Stimulated activated CD4-positive, alpha-beta T cell treated with anti-CD3 and anti-CD28 coated beads, Interleukin-1b, Interleukin-23, amount 100 ng/mL, for 1 hour (primary cell): ENCODE measurements at places on chromosomes 4 and X.

DNA sequence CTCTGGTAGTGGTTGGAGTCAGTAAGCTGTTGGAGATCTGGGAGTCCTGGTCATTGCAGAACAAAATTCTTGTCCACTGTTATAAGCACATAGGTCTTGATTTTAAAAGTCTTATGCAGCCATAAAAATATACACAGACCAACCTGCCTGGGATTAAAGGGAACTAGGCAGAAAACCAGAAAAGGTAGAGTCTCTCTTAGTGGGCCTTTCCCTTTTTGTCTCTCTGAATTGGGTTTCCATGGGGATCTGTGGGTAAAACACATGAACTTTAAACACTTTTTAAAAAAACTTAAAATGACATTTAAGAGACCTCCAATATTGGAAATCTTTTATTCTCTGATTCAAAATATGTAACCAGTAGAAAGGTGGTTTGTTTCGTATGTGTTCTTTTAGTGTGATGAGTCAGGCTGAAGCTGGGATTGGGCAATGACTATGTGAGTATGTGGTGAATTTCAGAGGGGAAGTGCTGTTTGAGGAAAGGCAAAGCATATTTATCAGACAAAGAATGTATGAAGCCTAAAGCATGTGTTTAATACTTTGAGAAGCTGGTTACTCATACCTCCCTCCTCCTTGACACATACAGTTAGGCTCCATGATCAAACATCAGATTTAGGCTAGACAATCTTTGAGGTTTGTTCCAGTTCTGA, 29.6 kb downstream of the SLC16A2 start:
- DNase-seq: no peak

GRCh38 chrX:42803320-42803719, 25.4 kb upstream of the PPP1R2C start:
- DNase-seq: no peak

DNA sequence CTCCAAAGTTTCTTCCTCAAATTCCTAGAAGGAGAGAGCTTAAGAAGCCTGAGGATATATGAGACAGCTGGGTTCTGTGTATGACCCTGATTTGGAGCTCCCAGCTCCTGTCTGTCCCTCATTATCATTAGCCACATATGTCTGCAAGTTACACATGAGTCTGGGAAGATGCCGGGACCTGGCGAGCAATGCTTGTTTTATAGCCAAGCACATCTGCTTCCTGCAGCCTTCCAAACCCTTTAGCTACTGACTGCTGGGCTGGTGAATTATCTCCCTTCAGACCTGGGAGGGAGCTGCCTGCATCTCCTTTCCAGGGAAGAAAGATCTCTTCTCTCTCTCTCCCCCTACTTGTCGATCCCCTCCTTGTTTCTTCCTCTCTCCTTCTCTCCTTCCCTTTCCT, 556.7 kb upstream of the BOD1L1 start:
- no peak for DNase-seq

DNA sequence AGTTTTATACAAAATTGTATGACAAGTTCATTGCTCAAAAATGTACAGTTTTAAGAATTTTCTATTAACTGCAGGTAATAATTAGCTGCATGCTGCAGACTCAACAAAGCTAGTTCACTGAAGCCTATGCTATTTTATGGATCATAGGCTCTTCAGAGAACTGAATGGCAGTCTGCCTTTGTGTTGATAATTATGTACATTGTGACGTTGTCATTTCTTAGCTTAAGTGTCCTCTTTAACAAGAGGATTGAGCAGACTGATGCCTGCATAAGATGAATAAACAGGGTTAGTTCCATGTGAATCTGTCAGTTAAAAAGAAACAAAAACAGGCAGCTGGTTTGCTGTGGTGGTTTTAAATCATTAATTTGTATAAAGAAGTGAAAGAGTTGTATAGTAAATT, 131.0 kb downstream of the TET2 start:
- DNase-seq: no peak

GRCh38 chrX:37906357-37906756, 59.0 kb upstream of the DYNLT3 start:
- no peak for DNase-seq

- no peak for DNase-seq
Measured at GRCh38 chrX:3066555-3066954, 25.3 kb downstream of the ARSF start.

DNA sequence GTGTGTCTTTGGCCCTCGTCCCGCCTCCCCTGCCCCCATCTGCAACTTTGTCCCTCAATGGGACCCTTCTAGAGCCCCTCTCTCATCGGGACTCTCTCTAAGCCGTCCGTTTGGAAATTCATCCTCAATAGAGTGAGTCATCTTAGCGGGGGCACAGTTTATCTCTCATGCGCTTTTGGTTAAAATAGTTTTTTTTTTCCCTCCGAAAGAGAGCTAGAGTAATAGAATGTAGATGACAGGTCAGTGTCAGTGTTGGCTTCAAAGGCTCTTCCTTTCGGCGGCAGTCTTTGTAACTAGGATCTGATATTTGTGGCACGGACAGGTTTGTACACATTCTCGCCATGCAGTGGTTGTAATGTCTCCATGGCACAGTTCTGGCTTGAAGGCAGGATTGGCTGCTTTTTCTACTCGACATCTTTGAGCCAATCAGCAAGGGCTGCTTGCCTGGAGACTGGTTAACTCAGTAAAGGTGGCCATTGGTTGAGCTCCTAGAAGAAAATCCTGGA, 989 bp downstream of the N4BP2 start:
- DNase-seq: peak; percentile 13

- DNase-seq: no peak
Measured at GRCh38 chr4:104747635-104748034, 252.9 kb upstream of the CXXC4 start.

DNA sequence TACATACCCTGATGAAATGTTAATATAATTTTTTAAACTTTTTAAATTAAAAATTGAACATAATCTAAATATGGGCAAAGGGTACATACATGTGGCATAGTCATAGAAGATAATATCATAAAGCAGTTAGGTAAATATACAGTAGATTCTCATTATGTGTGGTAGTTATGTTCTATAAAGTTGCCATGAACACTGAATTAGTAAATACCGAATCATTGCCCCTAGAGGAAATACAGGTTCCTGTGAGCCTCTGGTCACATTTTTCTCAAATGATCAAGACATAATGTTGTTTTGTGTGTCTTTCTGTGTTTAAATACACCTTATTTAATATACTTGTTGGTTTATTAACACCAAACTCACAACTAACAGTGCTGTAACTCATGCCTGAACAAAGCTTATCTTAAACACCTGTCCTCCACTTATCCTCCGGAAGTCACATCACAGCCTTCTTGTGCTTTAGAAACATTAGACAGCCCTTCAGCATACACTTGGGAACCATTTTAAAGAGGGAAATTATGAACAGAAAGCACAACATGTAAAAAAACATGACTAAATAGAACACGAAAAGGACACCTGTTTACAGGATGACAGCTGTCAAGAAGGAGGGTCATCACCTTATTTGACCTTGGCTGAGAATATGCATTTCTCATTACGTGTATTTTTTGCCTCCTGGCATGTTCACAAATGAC, 169.4 kb upstream of the NAP1L5 start:
- no peak for DNase-seq

GRCh38 chr4:81218206-81218605, 3.2 kb upstream of the PRKG2 start:
- no peak for DNase-seq

DNA sequence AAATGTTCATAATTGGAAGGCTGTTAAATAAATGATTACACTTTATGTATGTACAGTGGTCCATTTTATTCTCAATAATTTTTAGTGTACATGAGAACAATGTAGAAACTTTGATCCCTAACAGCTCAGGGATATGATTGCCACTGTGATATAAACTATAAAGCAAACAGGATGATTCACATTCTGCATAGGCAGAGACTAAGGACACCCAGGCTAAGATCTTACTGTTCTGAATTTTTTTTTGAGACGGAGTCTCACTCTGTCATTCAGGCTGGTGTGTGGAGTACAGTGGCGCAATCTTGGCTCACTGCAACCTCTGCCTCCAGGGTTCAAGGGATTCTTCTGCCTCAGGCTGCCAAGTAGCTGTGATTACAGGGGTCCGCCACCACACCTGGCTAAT, 186.6 kb downstream of the PDGFC start:
- no peak for DNase-seq

DNA sequence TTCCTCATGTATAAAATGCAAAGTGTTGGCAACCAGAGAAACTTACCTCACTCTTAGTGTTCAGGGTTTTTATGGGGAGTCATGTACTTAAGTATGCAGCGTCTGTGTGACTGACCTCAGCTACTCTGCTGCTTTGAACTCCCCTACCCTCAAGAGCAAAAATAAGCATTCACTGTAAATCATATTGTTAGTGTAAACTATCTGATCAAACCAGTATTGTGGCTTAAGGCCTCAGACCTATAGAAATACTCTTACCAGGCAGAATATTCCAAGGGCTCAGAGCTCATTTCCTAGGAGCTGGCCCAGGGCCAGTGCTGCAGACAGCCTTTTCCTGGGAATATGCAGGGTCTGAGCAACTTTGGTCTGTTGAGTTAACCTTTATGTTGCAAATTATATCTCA, 453.1 kb downstream of the CCSER1 start:
- DNase-seq: no peak

DNA sequence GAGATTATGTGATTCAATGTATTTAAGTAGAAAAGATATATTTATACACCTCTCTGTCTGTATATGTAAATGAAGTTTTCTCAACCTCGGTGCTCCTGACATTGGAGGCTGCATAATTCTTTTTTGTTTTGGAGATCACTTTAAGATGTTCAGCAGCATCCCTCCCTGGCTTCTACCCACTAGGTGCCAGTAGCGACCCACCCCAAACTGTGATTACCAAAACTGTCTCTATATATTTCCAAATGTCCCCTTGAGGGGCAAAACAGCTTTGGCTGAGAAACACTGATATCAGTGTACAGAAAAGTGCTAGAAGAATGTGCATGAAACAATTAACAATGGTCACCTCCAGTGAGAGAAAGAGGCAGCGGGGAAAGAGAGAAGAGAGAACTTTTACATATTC, 51.2 kb downstream of the DCX start:
- DNase-seq: no peak

DNA sequence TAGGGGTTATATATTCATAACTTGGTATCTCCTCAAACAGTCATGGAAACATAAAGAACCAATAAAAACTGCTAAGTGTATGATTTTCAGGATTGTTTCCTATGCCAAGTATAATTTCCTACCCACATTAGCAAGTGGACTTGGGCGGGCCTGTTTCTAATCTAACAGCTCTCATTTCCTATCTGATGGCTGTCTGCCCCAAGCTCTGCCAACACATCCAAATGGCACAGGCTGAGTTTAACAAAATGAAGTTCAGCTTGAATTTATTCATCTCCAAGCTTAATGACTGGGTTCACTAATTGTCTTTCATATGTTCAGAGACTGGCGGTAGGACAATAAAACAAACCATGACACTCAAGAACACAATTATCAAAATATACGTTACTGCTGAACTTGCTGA, 55.5 kb upstream of the S100G start:
- no peak for DNase-seq

- DNase-seq: no peak
Measured at GRCh38 chrX:119008110-119008744, 33.8 kb downstream of the LONRF3 start.

DNA sequence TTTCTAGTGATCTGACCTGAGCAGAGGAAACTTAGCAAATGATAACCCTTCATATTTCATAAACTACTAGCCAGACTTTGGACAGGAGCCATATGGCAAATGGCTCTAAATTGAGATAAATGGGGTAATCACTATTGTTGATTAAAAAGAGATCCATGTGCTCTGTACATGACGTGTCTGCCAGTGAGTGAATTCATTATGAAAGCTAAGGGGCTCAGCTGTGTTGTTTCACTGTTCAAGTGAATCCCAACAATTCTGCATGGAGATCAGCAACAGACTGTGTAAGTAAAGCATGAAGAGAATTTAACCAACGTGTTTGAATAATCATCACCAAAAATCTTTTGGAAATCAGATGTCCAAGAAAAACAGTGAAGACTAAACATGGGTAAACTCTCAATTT, 9.5 kb upstream of the QRFPR start:
- no peak for DNase-seq
